Stimulated activated CD8-positive, alpha-beta memory T cell treated with anti-CD3 and anti-CD28 coated beads, Interleukin-4, amount 100 ng/mL, for 1 hour (primary cell): ENCODE measurements at places on chromosomes 2 and 18.

DNA sequence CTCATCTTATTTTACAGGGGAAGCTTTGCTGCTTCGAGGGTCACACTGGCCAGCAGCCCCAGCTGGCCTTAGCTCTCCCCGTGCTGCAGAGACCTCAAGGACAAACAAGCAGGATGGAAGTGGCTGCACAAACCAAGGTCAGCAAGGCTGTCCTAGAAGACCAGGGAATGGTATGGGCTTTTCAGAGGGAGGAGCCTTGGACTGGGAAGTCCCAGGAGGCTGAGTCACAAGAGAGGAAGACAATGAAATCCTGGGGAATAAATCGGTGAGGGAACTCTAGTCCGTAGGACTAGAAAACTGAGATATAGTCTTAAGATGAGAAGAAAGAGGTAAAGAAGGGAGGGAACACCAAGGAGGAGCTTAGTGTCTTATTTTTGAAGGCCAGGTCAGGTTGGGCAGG lies 15.7 kb downstream of the CREG2 start:
- no peak for DNase-seq

- no peak for DNase-seq
Measured at GRCh38 chr2:146532009-146532408, 1312.8 kb upstream of the ACVR2A start.

GRCh38 chr2:164976301-164976700 lies 21.0 kb upstream of the SLC38A11 start:
- DNase-seq: no peak

DNA sequence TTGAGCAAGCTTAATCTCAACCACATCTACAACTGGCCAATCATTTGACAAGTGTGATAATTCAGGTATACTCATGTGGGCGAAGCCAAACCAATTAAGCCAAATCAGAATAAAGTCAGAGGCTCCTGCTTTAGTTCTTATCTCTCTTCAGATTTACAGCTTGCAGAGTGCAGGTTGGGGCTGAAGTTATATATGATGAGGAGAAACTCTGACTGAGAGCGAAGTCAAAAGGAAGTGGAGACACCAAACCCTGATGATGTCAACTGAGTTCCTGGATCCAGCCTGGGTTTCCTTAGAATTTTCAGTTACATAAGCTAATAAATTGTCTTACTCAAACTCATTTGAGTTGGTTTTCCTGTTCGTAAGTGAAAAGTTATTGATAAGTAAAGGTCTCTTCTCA lies 73.9 kb downstream of the ASXL2 start:
- DNase-seq: no peak

GRCh38 chr2:127407661-127408003 lies 10.6 kb upstream of the PROC start:
- no peak for DNase-seq
